ENCODE measurements at places on chromosomes 2 and 18.

DNA sequence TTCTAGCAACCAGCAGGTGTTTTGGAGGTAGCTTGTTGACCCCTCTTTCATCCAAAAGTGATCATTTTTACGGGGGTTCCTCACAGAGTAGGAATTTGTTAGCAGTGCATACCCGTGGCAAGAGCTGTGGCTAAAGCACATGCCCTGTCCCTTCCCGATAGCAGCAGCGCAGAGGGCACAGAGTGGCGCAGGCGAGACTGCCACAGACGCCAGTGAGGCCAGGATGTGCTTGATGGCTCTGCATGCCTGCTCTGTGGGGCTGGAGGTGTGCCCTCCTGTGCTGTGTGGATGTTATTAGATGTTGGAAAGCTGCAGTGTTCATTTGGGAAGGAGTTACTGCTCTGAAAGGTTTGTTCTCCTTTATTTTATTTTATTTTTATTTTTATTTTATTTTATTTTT is 153.6 kb downstream of the FAM210A start:
- no peak for DNase-seq

- no peak for DNase-seq
Measured at GRCh38 chr2:181754105-181754504, 73.8 kb upstream of the NEUROD1 start.

GRCh38 chr2:196592911-196593881 is 46.3 kb upstream of the CCDC150 start:
- peak; percentile 79 for DNase-seq

DNA sequence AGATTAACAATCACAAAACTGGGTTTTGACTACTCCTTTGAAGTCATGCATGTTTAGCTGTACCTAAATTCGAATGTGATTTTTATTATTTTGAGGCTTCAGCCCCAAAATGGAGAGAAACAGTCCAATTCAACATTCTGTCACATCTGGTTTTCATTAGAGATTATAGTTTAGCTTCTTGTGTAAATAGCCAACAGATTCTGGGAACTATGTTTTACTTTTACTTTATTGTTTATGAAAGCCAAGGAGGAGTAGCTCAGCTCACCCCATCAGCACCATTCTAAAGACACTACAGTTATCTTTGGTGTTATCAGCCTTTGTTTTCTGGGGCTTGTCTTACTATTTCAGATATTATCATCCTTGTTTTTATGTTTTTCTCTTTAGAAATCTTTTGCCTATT is 465.0 kb upstream of the CWC22 start:
- DNase-seq = no peak

GRCh38 chr2:127398239-127398590 is 10.4 kb upstream of the MAP3K2 start:
- peak; percentile 79 for DNase-seq

DNA sequence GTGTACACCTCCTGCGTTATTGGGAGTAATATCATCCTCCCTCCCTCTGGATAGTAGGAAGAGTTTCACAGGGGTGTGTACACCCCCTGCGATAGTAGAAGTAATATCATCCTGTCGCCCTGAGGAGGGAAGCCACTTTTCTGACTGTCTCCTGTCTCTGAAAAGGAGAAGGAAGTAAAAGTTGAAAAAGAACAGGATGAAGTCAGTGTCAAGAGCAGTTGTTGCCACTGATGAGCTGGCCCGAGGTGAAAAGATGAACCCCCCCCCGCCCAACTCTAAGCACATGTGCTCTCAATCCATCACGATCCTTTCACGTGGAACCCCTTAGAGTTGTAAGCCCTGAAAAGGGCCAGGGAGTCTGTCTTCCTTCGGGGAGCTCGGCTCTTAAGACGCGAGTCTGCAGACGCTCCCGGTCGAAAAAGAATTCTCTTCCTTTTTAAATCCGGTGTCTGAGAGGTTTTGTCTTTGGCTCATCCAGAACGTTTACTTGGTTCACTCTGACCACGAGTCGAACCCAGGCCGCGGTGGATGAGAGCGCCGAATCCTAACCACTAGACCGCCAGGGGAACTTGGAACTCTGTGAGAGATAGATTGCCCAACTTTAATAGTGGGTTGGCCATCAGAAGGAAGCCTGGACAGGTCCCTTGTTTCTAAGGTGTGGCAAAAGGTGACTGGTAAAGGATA is 22.4 kb upstream of the NAGK start:
- DNase-seq = no peak

DNA sequence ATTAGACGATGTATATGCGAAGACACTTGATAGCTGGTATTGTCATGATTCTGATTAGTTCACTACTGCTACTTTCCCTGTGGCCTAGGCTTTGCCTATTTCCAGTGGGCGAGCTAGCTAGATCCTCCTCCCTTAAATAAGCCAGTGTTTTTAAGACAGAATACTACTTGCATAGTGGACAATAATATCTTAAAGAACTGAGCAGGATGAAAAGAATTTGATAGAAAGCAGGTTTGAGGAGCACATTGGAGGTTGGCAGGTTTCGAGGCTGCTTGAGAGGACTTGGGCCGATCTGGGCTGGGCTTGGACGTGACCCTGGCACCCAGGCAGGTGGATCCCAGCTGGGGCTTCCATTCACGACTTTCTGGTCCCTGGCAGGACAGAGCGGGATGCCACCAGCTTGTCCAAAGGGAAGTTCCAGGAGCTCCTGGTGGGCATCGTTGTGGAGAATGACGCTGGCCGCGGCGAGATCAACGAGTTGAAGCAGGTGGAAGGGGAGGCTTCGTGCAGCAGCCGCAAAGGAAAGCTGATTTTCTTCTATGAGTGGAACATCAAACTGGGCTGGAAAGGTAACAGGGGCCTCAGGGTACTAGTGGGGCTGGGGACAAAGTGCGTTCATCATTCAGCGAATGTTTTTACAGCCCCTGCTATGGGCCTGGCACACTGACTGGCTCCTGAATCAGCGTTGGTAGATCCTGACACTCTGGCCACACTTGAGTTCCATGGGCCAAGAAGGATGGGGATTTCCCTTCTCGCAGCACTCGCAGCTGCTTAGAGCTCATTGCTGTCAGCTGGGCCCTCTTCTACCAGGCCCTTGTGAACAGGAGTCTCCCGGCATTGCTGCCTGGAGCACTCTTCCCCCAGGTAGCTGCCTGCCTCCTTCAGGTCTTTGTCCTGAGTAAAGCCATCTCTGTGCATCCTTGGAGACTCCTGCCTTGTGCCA is 16.9 kb downstream of the C2orf74 start:
- DNase-seq = no peak

GRCh38 chr18:54261894-54262293 is 7.4 kb upstream of the POLI start:
- DNase-seq = no peak

Data from right hindlimb (tissue), 1 donor.